ENCODE measurements at places on chromosomes 16 and 17. TPM values are rescaled to one million over a fixed set of nuclear protein-coding genes. Genes with fewer than 3 reads are reported as not detected.

RAMP2 gene
- 16.6 TPM for total RNA-seq

KCNJ16 gene
- 53.1 TPM for total RNA-seq

KCNH4 gene
- total RNA-seq = 1.8 TPM

KRT28 gene
- not detected for total RNA-seq
